Stimulated activated CD4-positive, alpha-beta T cell treated with anti-CD3 and anti-CD28 coated beads, TNF-alpha, amount 100 ng/mL, for 4 hours (primary cell): ENCODE measurements at places on chromosomes 6 and 20.

GRCh38 chr6:151100326-151100725 is 139.4 kb upstream of the AKAP12 start:
- DNase-seq, result no peak

- no peak for DNase-seq
Measured at GRCh38 chr6:84249724-84250123, 22.3 kb upstream of the CEP162 start.

GRCh38 chr20:2405693-2406065 is 25.0 kb downstream of the TGM6 start:
- no peak for DNase-seq

DNA sequence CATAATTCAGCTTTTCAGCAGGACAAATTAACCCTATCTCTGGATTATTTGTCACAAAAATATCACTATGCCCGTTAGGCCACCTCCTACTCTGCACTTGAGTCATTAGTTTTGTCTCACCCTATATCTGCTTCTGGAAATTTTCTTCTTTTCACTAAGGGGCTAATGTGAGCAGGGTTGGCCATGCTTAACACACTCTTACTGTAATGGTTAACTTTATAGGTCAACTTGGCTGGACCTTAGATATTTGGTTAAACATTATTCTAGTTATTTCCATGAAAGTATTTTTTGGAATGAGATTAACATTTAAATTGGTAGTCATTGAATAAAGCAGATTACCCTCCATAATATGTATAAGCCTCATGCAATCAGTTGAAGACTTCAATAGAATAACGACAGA is 394.6 kb upstream of the PTCHD4 start:
- no peak for DNase-seq

GRCh38 chr6:111601886-111602285 is 3.8 kb downstream of the TRAF3IP2 start:
- DNase-seq, result no peak

GRCh38 chr6:109653264-109653663 is 37.7 kb downstream of the AK9 start:
- no peak for DNase-seq

DNA sequence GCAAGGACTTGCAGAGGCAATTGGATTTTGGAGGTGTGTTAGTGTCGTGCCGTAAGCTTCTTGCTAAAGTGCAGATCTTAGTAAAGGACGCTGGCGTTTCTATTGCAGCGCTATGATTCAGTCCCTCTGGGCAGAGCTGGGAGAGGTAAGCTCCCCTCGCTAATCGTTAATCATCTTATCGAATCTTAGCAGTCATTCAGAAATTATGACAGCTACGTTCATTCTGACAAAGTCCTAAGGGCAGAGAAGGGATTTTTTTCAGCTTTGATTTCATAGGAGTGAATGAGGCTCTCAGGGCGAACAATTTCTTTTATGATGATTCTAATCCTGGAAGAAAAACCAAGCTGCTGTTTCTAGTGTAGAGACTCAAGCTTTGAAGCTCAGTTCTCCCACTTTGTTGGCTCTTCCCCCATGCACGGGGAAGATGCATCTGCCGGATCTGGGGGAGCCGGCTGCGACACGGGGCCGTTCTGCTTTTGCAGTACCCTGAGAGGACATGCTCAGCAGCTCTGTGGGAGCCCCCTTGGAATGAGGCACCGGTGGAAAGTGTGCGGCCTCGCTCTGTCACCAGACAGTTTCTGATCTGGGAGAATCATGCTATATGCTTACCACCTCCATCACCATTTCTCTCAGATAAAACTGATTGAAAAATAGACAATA is 79.1 kb upstream of the SLC22A23 start:
- DNase-seq, result no peak

DNA sequence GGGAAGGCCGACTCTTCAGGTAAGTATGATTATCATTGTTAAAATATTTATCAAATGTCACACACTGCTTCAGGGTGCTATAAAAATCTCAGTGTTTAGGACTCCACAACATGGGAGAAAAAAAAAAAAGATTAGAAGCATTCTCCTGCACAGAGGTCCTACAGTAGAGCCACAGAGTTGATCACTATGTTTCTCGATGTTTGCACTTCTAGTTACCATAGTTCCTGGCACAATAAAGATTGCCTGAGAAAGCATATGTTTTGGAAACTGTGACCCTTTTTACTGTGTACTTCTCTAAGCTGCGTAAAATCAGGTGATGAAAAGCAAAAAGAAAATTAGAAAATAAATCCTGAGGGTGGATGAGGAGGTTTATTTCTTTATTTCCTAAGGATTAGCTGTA is 269.9 kb upstream of the SYNCRIP start:
- DNase-seq, result no peak

- DNase-seq, result no peak
Measured at GRCh38 chr20:19049514-19049913, 162.9 kb upstream of the SLC24A3 start.
